ENCODE measurements at places on chromosomes 2 and 18. TPM values are rescaled to one million over a fixed set of nuclear protein-coding genes. Genes with fewer than 3 reads are reported as not detected.

DNA sequence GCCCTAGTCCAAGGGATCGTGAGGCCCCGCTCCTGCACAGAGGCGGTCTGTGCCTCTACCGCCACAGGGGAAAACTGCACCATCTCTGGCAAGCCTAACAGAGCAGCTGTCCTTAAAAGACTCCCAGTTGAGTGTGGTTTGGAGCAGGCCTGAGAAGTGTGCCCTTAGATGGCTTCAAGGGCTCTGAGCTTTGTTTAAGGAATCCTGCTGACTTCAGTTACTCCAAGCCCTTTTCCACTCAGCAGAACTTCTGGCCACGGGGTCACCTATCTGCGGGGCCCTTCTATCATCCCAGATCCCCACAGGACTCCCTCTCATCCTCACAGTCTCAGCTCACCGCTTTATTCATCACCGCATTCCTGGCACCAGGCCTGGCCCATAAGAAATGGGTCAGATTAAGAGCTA lies 131.5 kb downstream of the CCDC74A start:
- DNase-seq: no peak

- DNase-seq: peak; percentile 89
These were observed 906.1 kb downstream of the SLC4A3 start for GRCh38 chr2:220533485-220533884.

GRCh38 chr2:217038001-217038400 lies 178.1 kb upstream of the TNP1 start:
- no peak for DNase-seq

GRCh38 chr2:30226144-30227032 lies 4.9 kb upstream of the LBH start:
- DNase-seq: peak; percentile 32

DNA sequence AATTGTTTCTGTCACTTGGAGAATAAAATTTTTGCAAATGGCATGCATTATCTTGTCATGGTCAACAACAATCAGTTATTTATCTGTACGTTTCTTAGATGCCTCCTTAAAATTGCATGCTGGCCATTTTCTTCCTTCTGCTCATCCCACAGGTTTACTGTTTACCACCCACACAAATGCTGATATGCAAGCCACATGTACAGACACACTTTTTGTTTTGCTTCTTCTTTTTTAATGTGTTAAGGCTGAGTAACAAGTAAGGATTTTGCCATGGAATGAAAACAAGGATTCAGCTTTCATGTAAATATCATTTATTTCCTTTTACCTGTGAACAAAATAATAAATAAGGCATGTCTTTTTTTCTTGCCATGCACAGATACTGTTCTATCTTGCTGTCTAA lies 1077.1 kb upstream of the ZEB2 start:
- no peak for DNase-seq

GRCh38 chr2:190844700-190845401 lies 35.8 kb upstream of the GLS start:
- no peak for DNase-seq

The GAREM1 gene
- total RNA-seq: not detected

The AFF3 gene
- total RNA-seq: 1.9 TPM

The ONECUT2 gene
- total RNA-seq: 0.71 TPM

The GRB14 gene
- total RNA-seq: 0.10 TPM

The CSRNP3 gene
- 4.0 TPM for total RNA-seq

The TEX44 gene
- not detected for total RNA-seq

The LHCGR gene
- not detected for total RNA-seq
